ENCODE measurements at places on chromosomes 1 and 21.

GRCh38 chr1:221753828-221754188 is 11.9 kb upstream of the DUSP10 start:
- DNase-seq: no peak

DNA sequence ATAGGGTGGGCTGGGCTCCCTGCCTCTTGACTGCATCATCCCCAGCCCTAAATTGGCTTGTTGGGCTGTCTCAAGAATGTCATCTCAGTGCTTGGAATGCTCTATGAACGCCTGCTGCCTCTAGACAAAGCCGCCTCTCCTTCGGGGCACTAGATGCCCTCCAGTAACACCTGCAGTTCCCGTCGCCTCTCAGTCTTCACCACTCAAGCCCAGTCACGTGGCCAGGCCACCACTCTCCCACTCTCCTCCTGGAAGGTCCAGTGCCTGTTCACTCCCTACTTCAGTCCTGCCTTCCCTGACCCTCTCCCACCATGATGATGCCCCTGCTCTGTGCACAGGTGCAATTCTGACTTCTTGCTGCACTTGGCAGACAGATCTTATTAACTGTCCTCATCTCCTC is 7.0 kb downstream of the TAS1R2 start:
- DNase-seq: no peak

DNA sequence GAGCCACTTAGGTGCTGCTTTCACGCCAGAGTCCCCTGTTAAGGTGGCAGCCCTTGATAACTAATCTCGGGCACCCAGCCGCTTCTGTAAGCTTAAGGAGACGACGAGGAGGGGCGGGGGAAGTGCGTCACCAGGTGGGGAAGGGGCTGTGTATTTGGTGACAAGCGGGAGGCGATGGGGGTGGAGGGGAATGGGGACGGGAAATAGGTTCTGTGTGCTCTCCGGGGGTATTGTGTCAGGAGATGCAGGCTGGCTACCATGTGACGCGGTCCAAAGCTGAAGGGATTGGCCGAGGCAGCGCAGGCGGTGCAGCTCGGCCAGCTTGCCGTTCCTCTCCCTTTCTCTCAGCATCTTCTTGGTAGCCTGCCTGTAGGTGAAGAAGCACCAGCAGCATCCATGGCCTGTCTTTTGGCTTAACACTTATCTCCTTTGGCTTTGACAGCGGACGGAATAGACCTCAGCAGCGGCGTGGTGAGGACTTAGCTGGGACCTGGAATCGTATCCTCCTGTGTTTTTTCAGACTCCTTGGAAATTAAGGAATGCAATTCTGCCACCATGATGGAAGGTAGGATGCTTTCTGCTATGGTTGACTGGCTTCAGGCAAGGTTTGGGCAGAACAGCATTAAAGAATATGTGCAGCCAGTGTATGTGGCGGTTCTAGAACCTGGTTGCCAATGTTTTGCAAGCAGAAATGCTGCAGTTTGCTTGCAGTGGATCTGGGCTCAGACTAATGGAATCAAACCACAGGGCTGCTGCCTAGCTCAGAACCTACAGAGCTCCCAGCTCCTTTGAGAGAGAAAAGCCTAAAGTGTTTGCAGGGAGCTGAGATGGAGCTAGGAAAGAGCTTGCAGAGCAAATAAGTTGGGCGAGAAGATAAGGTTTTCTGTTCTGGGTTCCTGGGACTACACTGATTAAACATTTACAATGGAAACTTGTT is at the start of gene SGIP1:
TSS of gene SGIP1 (plus strand) at position 350 of the 937 bp plus-strand sequence. CDS start at position 556, 206 bp downstream.
- DNase-seq: peak; percentile 68

DNA sequence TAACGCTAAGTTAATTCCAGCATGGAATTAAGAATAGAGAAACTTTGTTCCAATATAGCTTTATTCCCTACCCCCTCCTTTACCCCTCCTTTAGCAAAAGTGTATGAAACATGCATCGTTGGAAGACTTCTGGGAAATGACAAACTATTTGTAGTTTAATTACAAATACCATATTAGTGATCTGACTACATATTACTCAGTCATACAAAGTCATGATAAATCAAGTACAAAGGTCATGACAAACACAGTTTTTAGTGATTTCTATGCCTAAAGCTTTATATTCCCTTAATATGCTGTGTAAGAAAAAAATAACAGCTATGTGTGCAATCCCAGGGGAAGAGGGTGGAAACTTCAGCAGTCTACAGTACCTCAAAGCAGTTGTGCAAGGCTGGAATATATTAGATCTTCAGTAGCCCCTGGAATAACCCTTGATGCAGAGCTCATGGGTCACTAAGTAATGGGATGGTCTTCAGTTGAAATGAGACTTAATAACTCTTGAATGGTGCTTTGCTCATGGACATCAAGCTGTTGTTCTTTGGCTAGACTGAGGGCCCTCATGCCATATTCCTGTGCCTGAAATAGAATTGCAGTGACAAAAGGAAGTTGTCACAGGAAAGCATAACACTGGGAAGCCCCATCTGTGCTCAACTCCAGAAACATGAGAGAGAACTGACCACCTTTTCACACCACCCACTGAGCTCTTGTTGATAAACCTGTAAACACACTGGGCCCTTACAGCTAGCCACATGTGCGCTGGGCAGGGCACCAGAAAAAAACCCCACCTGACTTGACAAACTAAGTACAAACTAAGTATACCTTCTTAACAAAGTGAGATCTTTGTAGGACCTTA is 25.3 kb downstream of the ZMYND12 start:
- DNase-seq: no peak

DNA sequence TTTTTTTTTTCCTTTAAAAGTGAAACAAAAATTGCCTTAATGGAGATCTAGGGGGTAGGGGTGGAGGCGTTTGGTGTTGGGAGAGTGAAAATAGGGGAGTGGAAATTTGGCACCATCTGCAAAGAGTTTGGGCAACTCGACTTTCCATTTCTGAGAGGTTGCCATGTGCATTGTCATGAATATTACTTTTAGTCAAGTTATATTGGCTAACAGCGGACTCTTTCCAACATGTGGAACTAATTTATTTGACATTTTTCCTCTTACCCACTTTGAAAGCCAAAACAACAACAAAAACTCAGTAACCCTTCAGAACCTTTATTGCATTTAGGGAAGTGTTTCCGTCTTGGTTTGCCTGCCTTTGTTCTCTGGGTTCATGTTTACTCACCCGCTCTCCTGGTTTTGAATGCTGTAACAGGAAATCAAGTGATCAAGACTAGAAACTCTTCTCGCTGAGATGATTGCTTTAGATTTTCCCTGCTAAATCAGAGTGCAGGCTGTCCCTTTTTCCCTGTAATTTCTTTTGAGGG is 70.4 kb downstream of the CACHD1 start:
- no peak for DNase-seq

DNA sequence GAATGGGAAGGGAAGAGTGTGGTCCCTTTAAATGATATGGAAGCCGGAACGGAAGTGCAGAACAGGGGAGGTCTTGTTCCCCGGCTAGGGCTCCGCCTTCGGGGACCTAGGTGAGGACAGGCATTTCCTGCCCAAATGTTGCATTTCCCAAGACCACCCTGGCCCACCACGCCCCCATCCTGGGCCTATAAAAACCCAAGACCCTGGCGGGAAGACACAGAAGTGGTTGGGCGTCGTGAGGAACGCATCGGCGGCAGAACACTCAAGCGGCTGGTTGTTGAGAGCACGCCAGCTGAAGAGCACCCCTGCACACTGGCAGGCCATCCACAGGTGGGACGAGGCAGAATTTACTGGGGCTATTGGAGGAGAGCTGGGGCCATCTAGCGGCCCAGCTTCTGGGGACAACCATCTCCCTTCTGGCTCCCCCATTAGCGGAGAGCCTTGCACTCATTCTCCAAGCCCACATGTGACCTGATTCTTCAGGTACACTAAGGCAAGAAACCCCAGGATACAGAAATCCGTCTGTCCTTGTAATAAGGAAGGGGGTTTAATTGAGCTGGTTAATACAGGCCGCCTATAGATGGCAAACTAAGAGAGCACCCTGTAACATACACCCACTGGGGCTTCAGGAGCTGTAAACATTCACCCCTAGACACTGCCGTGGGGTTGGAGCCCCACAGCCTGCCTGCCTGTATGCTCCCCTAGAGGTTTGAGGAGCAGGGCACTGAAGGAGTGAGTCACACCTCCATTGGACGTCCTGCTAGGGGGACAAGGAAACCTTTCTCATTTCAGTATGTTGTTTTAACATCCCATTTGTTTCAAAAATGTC is 1327.9 kb downstream of the BRINP3 start:
- peak; percentile 52 for DNase-seq

DNA sequence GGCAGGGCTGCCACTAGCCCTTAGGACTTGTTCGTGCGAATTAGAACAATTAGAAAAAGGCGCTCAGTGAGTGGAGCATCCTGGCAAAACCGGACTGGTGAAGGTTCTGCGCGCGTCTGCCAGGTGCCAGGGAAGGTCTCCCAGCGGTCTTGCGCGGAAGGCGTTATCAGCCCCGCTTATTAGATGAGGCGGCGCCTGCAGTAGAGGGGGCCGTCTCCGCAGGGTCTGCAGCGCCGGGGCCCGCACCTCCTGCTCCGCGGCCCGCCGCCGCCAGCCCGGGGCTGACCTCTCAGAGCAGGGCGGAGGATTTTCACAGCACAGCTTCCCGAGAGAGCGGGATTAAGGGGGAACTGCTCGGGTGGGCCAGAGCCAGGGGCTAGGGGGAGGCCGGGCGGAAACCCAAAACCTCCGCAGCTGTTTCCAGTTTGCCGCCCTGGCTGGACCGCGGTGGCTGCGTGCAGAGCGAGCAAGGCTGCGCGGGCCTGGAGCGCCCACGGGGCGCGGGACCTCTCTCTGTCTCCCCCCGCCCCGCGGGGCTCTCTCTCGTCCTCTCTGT is 155.2 kb downstream of the FOXD2 start:
- no peak for DNase-seq

Data from amniotic epithelial cell (primary cell).